ENCODE measurements at places on chromosomes 1 and 21. TPM values are rescaled to one million over a fixed set of nuclear protein-coding genes. Genes with fewer than 3 reads are reported as not detected.

The MAN1C1 gene
- 19.7 TPM for total RNA-seq

The GSTM2 gene
- 37.3 TPM for total RNA-seq

The CLEC20A gene
- not detected for total RNA-seq

The NT5C1A gene
- 0.49 TPM for total RNA-seq

The SLC2A5 gene
- 0.98 TPM for total RNA-seq

The BARHL2 gene
- total RNA-seq, result not detected
